AG10803 (cell line): ENCODE measurements at places on chromosomes 5 and 9.
A peak's percentile ranks its signal among the peaks of the same experiment; 100 is the strongest.

DNA sequence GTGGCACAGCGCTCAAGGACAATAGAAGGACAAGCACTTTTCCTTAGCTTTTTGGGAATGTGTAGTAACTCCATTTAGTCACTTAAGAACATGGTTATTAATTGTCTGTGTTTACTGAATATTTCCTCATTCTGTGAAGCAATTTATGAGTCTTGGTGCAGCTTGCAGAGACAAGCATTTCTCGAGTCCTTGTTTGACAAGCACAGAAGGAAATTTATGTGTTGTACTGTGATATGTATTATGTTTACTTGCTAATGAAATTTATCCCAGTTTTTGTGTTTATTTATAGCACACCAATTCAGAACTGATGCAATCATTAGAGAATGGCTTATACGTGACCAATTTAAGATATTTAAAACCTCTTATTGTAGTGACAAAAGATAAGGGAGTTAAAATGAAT is 168.6 kb downstream of the PRELID2 start:
- peak; percentile 13 for DNase-seq

GRCh38 chr5:55860288-55860687 is 9.1 kb downstream of the IL31RA start:
- no peak for DNase-seq

GRCh38 chr5:89756955-89757354 is 652.6 kb downstream of the CETN3 start:
- DNase-seq, result no peak

- DNase-seq, result no peak
Measured at GRCh38 chr5:93604644-93605515, 21.9 kb downstream of the NR2F1 start.

GRCh38 chr9:84277646-84278045 is 62.9 kb downstream of the SLC28A3 start:
- DNase-seq, result no peak

DNA sequence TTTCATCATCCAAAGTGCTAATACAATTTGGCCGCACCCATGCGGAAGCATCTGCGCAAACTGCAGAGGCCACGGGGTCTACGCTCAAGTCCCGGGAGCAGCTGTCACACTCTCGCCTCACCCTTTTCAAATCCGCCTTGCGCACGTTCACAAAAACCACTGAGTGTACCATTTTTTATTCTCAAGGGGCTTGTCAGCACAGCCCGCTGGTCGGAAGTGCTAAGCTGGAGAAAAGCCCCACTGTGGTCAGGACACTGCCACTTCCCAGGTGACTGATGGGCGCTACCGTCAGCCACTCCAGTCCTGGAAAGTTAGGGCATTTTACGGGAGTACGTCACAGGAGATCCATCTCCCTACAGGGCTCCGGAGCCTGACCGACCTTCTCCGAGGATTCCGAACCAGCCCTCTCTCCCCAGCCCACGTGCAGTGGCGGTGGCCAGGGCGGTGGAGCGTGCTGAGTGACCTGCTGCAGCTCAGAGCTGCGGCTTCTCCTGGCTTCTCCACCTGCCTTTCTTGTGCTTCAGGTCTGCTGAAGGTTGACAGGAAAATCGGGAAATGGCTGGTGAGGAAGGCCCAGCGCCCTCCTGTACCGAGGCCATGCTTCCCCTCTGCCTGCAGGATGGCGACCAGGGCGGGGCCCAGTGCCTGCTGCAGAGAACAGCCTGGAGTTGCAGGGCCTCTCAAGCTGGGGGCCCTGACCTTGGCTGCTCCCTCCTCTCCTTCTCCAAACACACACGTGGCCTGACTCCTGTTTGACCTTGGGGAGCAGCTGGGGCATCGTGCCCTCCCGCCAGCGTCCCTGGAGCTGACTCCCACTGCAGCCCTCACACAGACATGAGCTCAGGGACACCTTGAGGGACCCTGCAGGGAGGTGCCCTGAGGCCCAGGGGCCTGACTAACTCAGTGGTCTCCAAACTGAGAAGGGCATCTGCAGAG is 14.3 kb downstream of the RASGEF1C start:
- no peak for DNase-seq

DNA sequence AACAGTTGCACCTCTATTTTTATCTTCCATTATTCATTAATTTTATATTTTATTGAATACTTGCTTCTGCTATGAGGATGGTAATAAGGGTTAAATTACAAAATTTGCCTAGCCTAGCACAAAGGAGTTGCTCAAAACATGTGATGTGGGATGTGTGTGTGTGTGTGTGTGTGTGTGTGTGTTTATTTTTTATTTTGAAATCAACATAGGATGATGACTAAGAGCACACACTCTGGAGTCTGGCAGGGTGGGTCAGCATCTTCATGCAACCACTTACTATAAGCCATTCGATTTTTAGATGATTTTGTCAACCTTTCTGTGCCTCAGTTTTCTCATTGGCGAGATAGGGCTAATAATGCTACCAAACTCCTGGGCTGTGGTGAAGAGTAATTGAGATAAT is 57.7 kb upstream of the MAMDC2 start:
- DNase-seq, result no peak

DNA sequence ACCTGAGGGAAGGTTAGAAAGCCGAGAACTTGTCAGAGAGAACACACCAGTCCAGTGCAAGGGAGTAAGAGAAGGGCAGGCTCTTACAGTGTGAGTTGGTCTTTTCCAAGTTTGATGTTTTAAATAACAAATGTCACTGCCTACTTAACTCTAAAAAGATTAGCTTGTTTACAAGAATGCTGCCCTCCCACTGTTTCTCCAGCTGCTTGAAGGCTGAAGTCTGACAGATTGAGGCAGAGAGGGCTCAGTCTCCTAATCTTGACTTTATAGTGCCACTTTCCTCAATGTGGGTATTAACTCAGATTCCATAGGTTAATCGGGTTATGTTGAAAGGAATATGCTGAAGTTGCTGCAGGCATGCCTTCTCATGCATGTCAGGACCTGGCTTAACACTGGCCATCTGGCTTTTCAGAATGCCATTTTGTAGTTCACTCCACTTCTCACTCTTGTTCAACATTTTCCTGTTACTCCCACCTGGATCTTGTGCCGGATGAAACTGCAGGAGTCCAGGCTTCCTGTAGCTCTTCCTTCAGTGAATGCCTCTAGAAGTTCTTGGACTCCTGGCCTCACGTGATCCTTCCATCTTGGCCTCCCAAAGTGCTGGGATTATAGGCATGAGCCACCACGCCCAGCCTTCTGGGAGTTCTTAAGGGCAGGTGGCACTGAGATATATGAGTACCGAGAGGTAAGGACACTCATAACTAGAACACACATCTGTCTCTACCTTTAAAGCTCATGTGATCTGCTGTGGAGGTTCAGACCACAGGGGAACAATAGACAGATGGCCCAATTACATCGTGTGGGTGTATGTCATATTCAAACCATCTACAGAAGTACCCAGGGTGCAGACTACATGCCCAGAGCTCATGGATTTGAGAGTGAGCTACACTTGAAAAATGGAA is 249.7 kb downstream of the ARHGAP26 start:
- no peak for DNase-seq

GRCh38 chr5:128579093-128579492 is 41.0 kb upstream of the FBN2 start:
- peak; percentile 31 for DNase-seq

DNA sequence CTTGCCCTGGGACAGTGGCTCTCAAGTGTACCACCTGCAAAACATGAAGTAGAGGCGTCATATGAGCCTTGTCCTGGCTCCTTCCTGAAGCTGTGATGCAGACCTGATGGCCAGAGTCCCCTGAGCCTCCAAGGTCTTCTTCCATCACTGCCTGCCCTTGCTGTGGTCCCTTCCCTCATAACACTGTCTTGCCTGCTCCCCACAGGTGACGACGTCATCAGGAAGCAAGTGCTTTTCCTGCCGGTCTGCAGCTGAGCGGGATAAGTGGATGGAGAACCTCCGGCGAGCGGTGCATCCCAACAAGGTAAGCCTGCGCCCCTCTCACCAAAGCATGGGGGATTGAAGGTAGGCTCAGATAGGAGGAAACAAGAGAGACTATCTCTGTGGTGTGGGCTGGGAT is 107.3 kb downstream of the DAB2IP start:
- DNase-seq, result no peak

- DNase-seq, result no peak
Measured at GRCh38 chr5:17388717-17389116, 109.3 kb upstream of the TAF11L2 start.

GRCh38 chr9:108535526-108535925 is 320.3 kb downstream of the ACTL7B start:
- DNase-seq, result no peak

GRCh38 chr9:133476036-133476931 is 2.6 kb downstream of the SLC2A6 start:
- DNase-seq, result no peak

DNA sequence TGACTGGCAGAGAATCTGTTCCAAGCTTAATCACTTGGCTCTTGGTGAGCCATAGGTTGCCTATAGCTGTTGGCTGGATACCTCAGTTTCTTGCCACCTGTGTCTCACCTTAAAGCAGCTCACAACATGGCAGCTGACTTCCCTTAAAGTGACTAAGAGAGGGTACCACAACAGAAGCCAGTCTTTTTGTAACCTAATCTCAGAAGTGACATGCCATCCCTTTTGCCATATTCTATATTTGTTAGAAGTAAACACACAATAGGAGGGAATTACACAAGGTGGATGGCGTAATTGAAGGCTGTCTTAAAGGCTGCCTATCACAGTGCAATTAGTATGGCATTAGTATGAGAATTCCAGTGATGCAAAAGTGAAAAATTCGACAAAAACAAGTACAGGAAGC is 28.1 kb downstream of the NIPBL start:
- DNase-seq, result no peak

DNA sequence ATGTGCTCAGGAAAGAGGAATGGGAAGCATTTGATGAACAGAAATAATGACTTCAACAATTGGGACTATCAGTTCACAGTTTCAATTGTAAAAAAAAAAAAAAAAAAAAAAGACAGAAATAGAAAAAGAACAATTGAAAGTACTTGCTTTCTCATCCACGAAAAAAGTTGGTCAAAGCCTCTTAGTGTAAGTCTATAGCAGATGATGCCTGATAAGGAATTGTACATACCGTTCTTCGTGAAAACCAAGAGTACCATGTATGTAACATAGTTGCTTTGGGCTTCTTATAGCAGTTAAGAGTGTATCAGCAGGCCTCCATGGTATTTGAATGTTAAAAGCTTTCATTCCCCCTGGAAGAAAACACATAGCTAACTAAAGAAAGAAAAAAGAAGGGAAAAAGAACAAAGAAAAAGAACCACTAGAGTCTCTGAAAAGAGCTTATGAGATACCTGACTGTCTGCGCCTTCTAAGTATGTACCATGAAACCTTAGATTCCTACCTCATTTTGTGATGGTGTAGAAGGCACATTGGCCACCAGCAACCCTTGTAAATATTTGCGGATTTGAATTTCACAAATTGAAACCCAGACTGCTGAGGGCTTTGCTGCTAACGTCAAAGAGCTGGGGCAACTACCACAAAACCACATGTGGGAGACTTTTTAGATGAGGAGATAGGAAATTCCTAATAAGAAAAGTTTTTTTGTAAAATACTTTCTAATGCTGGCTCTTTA is 75.2 kb downstream of the TMC1 start:
- DNase-seq, result peak; percentile 33

GRCh38 chr9:137000177-137000930 is 4.0 kb upstream of the CLIC3 start:
- peak; percentile 78 for DNase-seq

DNA sequence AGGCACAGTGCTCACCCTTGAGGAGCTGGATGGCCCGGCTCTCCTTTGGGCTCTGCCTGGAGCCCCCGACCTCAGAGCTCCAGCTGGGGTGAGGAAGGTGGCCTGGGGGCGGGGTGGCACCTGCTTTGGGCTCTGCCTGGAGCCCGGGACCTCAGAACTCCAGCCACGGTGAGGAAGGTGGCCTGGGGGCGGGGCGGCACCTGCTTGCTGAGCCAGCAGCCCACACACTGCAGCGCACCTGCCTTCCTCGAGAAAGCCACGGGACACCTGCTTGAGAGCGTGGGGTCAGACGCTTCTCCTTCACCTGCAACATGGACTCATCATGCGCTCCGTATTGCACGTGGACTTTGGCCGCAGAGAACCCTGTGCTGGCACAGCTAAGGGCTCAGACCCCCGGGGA is 51.8 kb downstream of the IRX2 start:
- no peak for DNase-seq

DNA sequence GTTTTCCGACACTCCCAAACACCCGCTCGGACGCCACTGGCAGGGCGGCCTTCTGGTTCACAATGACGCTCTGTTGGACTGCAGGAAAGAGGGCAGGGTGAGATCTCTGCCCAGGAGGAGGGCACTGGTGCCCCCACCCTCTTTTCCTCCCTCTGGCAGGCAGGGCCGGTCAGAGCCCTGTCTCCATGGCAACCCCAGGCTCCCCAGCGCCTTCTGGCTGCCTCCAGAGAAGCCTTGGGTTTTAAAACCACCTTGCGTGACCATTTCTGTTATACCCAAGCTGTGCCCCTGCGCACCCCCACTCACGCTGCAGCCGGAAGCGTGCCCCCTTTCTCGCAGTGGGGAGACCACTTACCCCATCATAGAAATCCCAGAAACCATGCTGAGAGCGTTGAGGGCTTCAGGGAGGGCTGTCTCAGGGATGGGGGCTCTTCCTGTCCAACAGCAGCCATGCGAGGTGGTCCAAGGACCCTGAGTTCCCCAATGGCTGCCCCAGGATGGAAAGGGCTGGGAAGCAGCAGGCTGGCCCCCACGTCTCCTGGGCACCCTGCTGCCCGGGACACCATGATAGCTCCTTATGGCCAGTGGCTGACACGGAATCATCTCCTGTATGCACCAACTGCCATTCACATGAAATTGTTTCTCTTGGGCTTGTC is 7.3 kb downstream of the C9orf50 start:
- no peak for DNase-seq

GRCh38 chr9:135512241-135512603 is 9.0 kb upstream of the LCN1 start:
- no peak for DNase-seq

- peak; percentile 50 for DNase-seq
Measured at GRCh38 chr5:108753331-108753730, 5.6 kb downstream of the FER start.

- peak; percentile 1 for DNase-seq
Measured at GRCh38 chr9:112971415-112971814, 40.6 kb downstream of the ZNF883 start.

DNA sequence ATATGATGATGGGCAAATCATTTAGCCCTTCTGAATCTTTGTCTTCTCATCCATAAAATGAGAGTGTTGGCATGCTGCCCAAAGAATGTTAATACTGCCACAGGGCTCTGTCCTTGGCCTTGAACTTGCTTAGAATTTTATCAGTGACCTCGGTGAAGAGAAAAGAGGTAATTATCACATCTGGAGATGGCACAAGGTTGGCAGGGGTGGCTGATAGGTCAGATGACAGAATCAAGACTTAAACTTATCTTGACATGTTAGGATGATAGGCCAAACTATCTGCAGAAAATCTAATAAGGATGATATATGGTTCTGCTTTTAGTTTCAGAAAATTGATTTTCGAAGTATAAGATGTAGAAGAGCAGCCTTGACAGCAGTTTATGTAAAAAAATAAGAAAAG is 599.1 kb upstream of the CLINT1 start:
- DNase-seq, result no peak
